ENCODE measurements at places on chromosomes 4 and X.

GRCh38 chrX:47854474-47854873, 17.8 kb downstream of the ZNF81 start:
- DNase-seq, result peak; percentile 3

GRCh38 chr4:82230306-82230705, 143.5 kb downstream of the HNRNPD start:
- no peak for DNase-seq

- peak; percentile 9 for DNase-seq
These were observed 1.6 kb downstream of the RCHY1 start for GRCh38 chr4:75512386-75513211.

DNA sequence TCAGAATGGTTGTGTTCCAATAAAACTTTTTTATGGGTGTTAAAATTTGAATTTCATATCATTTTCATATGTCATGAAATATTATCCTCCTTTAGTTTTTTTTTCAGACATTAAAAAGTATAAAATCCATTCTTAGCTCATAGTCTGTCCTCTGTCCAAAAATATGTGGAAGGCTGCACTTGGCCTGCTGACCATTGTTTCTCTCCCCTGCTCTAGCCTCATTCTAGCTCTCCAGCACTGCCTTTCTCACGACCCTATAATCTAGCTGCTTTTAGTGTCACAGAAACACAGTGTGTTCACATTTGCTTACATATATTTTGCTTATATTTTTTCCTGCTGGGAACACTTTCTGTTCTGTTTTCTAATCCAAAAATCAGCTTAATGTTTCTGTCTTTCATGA, 165.0 kb upstream of the ANK2 start:
- no peak for DNase-seq

DNA sequence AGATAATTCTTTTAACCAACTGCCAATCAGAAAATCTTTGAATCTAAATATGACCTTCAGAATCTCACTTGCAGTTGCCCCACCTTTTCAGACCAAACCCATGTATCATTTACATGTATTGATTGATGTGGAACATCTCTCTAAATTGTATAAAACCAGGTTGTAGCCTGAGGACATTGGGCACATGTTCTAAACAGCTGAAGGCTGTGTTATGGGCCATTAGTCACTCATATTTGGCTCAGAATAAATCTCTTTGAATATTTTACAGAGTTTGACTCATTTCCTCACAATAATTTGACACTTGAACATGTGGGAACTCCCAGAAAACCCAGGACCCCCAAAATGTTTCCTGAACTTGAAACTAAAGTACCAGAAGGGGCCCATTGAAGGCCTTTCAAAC, 58.7 kb downstream of the UGT2B10 start:
- DNase-seq, result no peak

DNA sequence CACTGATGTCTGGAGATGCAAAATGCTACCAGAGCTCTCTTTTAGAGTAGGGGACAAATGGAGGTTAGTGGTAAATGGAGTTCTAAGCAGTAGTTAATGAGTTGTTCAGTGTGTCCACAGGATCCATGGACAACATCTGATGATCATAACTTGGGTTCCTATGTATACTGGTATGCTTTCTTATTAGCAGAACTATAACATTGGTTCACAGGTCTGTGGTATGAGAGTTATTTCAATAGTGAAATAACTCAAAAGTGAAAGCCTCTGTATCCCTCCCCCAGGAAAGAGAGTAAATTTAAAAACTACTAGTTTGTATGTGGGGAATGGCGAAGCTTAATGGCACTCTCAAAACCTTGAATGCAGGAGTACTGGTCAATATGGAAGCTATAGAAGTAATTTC, 363.5 kb upstream of the EMCN start:
- no peak for DNase-seq

GRCh38 chrX:56978172-56978571, 17.2 kb downstream of the SPIN3 start:
- DNase-seq, result peak; percentile 31

DNA sequence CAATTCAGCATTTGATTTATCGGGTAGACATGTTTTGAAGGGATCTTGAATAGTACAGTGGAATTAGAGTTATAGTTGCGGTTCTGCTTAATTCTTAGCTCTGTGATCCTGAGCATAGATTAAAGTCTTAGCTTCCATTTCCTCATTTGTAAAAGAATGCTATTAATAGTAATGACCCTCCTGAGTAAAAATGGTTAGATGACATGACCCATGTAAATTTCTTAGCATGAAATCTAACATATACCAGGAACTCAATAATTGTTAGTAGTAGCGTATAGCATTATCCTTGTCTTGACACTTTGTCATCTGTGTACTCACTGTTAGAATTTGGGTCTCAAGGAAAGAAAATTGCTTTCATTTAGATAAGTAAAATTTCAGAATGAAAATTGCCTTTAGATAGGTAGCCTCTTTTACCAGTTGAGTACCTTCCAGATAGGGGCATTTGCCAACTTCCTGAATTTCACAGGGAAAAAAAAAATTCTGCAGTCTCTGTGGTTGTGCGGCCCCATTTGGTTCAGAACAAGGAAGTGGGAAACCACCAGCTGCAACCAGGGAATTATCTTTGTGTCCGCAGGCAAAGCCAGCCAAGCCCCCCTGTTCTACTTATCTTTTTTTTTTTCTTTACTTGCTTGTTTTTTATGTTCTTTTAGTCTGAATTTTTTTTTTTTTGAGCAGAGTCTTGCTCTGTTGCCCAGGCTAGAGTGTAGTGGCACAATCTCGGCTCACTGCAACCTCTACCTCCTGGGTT, 86.9 kb downstream of the TMEM164 start:
- no peak for DNase-seq

GRCh38 chr4:84110040-84110439, 389.1 kb downstream of the NKX6-1 start:
- no peak for DNase-seq

DNA sequence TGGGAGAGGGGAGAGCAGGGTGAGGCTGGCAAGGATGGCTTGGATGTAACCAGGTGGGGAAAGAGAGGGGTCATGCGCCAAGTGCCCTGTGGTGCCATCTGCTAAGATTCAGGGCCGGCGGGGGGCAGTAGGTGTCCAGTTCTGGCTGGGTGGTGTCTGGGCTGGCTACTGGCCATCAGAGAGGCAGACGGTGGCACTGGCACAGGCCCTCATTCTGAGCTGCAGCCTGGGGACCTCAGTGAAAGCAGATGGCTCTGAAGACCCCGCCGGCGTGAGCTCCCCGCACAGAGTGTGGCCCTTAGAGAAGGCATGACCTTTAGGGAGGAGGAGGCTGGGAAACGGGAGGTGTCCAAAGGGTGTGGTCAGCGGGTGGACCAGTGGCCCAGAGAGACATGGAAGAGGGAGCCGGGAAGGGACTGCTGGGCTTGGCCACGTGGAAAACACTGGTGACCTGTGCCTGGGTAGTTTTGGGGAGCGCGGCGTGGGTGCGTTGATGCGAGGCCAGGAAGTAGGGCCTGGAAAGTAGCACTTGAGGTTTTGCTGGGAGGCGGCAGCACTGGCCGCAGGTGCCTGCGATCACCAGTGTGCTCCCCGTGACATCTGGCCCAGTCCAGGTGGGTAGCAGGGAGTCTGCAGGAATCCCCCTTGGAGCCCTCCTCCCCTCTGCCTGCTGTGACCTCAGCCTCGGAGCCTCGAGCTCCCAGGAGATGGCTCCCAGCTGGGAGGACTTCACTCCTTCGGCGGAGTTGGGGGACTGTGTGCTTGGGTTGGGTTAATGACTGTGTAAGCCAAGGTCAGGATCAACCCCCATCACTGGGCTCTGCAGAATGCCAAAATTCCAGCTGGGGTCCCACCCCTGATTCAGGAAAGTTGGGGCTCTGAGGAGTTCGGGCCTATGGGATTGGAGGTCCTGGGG, 9.3 kb upstream of the SH3TC1 start:
- DNase-seq, result no peak

- no peak for DNase-seq
These were observed 15.8 kb downstream of the SMAD1 start for GRCh38 chr4:145497199-145498149.

DNA sequence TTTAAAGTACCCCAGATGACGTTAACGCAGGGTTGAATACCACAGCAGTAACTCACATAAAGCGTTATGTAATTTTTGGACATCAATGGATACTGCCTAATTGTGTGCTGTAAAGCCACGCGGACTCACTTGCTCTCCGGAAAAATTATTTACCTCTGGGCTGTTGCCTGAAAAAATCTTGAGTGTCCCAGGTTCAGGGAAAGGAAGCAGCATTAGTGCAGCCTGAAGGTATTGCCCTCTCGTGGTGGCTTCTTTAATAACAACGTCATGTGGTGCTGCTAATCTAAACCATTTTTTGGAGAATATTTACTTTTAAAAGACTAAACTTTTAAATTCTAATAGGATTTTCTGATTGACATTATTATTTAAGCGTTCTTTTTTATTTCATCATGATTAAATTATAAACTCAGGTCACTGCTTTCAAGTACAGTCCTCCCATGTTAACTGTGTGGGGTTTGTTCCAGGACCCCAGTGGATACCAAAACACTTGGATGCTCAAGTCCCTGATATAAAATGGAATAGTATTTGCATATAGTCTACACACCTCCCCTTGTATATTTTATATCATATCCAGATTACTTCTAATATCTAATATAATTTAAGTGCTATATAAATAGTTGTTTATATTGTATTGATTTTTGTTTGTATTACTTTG, 384.8 kb downstream of the FAM133A start:
- no peak for DNase-seq

GRCh38 chrX:1589356-1590130, 1.9 kb upstream of the AKAP17A start:
- DNase-seq, result no peak

GRCh38 chrX:42752730-42753129, 25.2 kb downstream of the PPP1R2C start:
- peak; percentile 8 for DNase-seq

- no peak for DNase-seq
These were observed 3.0 kb upstream of the ZFP92 start for GRCh38 chrX:153408221-153408721.
